ENCODE measurements at places on chromosomes 12 and 14.

DNA sequence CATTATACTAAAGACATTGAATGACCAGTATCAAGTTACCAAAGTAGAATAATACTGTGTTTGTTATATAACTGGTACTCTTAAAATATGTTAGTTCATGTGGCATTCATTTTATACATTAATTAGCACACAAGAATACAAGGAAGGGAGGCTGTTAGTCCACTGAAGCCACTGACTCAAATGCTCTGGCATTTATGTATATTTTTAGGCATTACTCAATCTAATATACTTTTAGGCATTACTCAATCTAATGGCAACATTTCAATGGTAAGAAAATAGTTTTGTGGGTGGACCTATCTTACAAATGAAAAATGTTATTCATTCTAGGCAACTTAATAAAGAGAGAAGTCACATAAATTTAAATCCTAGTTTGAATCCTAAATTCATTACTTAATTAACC is 874.4 kb upstream of the USP15 start:
- no peak for DNase-seq

GRCh38 chr12:110444455-110444854 is 5.7 kb downstream of the ARPC3 start:
- no peak for DNase-seq

- no peak for DNase-seq
Observed at GRCh38 chr12:55746174-55746912, 3.4 kb downstream of the GDF11 start.

GRCh38 chr14:85247071-85247470 is 282.9 kb upstream of the FLRT2 start:
- DNase-seq: no peak

DNA sequence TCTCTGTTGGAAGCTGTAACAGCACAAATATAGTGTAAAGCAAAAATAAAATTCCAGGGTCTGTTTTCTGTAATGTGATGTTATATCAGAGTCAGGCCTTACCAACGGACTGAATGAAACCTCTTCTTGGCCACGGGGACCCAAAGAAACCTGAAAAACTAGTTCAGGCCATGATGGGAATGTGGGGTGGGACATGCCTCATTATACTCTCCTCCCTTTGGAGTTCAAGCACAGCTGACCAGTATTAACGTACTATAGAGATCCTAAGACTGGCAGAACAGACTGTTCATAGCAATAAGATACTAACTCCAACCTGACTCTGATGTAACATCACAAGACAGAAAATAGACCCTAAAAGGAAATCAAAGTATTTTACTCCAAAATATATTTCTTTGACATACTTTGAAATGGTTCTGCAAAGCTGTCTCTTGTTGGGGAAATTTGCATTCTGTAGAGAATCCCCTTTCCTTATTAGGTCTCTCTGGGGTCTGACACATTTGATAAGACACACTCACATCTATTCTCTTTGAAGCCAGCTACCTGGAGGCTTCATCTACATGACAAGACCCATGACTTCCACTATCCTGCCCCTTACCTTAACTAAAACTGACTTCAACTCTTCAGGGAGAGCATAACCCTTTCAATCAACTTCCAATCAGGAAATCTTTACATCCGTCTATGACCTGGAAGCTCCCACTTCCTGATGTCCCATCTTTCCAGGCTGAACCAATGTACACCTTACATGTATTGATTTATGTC is 444.6 kb downstream of the SOX5 start:
- no peak for DNase-seq

DNA sequence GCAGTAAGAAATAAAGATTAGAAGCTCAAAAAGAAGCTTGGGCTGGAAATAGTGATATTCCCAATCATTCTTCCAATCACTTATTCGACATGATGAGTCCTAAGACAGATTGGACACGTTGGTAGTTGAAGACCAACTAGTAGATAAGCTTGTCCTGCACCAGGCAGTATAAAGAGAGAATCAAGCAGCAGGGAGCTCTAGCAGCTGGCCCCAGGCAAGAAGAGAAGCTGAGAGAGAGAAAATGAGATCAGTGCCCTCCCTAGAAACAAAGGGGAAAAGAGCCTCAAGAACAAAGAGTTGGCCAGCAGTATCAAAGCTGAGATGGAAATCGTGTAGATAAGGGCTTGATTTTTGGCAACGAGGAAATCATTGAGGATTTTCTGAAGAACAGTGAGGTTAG is 20.6 kb downstream of the RASSF8 start:
- DNase-seq: no peak

DNA sequence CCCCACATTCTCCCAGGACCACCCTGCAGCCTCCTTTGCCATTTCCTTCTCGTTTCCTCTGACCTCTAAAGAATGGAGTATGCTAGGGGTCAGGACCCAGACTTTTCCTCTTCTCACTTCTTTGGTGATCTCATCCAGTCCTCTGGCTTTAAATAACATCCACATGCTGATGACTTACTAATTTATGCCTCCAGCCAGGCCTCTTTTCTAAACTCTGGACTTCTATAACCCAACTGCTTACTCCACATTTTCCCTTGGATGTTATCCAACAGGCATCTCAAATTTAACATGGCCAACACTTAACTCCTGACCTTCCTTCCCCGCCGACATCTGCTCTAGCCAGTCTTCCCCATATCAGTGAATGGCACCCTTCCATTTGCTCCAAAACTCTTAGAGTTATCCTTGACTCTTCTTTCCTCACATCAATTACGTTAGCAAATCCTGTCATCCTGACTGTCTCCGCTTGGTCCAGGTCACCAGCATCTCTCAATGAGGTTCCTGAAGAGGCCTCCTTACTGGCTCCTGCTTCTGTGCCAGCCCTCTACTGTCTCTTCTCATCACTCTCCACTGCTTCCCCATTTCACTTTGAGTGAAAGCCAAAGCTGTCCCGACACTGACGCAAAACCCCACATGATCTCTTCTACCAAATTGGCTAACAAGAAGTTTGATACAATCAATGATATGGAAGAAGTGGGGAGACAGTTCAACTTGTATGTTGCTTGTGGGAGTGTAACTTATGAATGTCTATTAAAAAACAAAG is 42.7 kb downstream of the TMBIM6 start:
- no peak for DNase-seq

DNA sequence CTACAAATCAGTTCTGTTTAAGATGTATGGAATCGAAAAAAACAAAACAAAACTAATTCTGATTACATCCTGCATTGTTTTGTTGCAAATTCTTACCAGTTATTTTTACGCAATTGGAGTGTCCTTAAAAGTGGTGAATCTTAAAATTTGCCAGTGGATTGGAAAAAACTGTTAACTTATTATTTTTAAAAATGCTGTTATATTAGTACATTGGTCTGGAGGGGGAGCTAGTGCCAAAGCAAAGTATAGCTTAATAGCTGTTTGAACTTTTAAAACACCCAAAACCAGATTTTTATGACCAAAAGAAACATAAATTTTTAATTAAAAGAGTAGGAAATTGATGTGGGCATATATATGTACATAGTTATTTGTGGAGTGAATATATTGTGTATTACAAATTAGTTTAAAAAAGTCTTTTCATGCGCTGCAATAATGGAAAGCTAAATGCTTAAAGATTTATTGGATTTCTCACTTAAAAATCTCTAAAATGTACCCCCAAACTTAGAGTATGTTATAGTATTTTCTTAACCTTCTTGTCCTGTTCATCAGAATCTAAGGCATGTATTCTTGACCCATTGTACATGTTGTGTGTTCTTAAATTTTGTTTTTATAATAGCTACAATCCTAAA is 2.5 kb downstream of the FUT8 start:
- DNase-seq: no peak

DNA sequence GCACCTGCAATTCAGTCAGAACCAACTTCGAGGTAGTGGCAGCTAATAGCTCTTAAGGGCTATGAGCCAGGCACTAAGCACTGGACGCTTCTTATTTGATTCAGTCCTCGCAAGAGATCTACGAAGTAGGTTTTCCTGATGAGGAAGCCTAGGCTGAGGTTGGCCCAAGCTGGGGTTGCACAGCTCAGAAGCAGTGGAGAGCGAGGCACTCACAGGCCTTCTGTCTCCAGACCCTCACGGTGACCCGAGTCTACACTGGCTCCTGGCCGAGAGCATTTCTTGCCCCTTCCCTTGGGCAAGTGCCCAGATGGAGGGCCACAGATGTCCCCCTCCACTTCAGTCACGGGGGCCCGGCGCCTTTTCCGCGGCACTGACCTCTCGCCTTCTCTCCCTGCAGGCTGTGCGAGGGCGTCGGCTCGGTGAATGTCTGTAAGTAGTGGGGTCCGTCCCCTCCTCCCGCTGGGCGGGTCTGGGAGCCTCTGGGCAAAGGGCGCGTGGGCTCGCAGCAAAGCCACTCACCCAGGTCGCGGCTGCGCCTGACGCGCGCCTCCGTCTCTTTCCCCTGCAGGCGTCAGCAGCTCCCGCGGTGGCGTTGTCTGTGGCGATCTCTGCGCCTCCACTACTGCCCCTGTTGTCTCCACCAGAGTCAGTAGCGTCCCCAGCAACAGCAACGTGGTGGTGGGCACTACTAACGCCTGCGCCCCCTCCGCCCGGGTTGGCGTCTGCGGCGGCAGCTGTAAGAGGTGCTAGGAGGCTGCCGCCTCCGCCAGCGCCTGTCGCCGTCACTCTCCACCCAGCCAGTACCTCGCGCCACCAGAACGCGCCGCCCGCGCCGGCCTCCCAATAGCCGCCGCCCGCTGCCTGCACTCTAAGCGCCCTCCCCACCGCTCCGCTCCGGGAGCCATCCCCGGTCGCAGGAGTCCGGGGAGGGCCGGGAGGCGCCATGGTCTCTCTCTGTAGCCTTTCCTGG is 13.1 kb downstream of the KRT83 start:
- peak; percentile 20 for DNase-seq

DNA sequence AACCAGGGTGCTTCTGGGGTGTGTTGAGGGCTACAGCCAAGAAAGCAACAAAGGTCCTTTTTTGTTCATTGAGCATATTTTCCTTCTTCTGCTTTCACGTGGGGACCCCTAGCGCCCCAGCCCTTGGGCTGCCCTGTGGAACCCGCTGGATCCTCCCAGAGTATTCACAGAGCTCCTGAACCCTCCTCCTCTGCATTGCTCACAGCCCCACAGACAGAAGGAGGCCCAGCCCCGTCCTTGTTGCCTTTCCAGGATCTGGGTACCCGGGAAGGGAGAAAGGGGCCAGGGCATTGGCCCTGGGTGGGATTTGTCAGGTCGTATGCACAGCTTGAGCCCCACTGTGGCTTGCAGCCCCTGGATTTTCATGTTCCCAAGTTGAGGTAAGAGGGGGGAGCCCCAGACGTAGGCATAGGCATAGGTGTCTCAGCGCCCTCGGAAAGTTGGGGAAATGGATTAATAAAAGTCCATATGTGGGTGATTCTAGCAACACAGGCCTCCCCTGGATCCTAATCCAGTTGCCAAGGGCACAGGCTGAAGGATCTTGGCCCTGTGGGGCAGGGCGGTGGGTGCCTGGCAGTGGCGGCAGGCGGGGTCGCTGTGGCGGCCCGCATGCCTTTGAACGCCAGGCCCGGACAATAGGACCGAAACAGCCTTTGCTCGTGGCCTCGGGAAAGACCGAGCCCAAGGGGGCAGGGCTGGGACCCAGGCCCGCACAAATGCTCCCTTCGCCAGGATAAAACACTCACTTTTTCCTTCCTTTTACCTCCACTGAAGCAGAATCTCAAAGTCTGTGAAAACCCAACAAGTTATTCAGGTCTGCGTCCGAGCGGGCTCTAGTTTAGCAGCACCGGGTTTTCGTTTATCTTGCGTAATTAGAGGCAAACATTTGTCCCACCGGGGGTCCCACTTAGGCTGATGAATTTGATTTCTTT is 3.0 kb upstream of the HOXC10 start:
- DNase-seq: no peak

DNA sequence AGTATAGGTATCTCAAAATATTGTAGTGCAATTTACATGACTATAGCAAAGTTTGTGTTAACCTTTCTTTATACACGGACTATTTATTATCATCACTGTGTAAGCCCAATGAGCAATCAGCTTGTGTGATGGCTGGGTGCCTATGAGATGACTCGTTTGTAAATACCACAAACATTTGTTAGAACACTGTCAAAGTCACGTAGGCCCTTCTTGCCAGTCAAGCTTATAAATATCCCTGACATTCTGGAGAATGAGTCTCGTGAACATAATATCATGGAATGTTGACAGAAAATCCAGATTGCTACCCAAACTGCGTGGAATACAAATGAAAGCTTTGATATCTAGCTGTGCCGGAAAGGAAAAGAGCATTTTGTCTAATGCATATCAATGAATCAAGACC is 648.3 kb upstream of the MDGA2 start:
- no peak for DNase-seq

Data from central memory CD8-positive, alpha-beta T cell (primary cell).